ENCODE measurements at places on chromosomes 5 and 9.

DNA sequence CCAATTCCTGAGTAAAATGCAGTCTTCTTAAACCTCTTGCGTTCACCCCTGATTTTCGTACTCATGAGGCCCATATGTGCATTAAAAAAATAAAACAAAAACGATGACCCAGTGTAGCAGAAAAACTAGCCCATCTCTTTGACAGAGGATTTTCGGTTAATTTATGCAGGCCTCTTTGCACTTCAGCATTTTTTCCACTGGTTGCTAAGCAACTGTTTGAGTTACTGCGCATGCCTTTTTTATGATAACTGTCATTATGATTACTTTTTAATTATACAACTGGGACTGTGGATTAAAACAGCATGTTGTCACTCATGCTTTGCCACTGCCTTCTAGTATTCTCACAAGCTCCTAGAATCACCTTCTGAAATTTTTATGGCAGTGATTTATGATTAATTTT is 165.0 kb downstream of the SMARCA2 start:
- DNase-seq, result no peak

- DNase-seq, result no peak
These were observed 11.6 kb downstream of the POLK start for GRCh38 chr5:75523275-75523674.

DNA sequence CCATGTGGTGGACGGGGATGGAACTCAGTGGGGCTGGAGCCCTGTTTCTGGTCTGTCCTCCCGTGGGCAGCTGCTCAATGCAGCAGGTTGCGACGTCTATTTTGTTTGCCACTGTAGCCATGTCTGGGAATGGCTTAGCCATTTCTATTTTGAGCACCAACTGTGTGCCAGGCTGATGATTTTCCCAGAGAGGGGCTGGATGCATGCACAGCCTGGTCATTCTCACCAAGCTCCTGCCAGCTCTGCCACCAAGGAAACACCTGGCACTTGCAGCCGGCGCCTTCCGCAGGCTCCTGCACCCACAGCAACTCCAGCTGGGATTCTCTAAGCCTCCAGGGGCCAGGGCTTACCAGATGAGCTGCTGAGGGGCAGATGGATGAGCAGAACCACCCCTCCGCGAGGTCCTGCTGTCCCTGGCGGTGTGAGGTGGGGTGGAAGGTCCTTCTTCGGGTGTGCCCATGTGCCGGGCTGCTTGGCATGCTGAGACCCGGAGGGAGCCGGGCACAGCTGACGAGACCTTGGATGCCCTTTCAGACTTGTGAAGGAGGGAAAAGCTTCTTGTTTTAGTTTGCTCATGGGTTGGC is 151.2 kb downstream of the RXRA start:
- no peak for DNase-seq

DNA sequence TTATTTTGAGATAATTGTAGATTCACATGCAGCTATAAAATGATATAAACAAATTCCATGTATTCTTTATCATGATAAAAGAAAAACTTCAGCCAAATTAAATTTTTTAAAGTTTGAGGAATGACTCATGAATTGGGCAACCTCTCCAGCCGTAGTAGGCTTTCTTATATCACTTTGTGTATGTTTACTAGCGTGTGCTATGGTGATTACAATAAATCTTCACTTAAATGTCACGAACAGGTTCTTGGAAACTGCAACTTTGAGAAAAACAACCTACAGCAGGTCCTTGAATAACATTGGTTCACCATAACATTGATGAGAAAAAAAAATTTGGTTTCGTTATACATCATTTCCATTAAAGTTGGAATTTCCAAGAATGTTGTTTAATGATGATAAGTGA is 730.9 kb upstream of the TYRP1 start:
- no peak for DNase-seq

DNA sequence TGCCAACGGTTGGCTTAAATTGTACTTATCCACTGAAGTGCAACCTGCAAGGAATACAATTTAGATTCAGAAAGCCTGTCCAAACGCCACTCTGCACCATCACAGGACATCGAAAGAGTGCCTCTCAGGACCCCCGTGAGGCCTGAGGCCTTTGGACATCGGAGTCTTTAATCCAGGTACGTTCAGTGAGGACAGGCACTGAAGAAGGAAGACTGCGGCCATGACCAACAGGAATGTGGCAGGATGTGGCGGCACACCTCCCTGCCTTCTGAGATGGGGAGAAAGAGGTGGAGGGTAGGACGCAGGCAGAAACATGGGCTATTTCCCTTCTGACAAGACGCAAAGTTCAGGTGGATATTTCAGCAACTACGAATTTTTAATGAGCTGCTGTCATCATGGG is 205.8 kb downstream of the FANCC start:
- no peak for DNase-seq

- DNase-seq, result no peak
These were observed 78.3 kb upstream of the POU5F2 start for GRCh38 chr5:93819668-93820067.

Measured in stimulated activated CD4-positive, alpha-beta T cell treated with anti-CD3 and anti-CD28 coated beads, Interleukin-15, amount 100 ng/mL, for 1 hour (primary cell).